HuH-7.5 (cell line): ENCODE measurements at places on chromosomes 11 and 22.

GRCh38 chr11:122414406-122415018 lies 241.0 kb upstream of the UBASH3B start:
- DNase-seq = no peak

DNA sequence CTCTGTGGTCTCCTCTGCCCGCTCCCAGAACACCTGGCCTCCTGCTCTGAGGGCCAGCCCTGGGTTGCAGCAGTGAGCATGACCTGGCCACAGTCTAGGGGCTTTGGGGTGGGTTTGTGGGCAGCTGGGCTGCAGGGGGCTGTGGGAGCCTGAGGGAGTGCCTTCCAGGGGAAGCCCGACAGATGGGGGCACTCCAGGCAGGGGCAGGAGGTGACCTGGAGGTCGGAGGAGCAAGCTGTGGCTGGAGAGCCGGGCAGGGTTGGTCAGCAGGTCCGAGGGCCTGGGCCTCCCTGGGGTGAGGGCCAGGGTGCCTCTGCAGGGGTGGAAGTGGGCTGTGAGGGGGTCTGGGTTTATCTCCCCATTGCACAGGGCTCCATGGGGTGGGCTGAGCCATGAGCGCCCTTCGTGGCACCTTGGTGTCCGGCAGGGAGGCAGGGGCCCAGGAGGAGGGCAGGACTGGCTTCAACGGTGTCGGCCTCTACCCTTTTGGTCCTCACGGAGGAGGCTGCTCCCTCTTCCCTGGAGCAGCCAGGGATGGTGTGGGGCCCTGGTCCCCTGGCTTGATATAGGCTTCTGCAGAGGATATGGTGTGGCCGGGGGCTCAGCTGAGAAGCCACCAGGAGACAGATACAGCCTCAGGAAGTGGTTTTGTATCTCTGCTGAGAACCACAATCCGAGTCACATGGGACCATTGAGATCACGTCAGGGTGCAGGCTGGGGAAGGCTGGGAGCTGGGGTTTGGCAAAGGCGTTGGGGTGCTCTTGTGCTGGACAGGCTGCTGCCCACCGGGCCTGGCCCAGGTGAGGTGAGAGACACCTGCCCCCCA lies 22.3 kb downstream of the KCNQ1 start:
- DNase-seq = no peak

- DNase-seq = no peak
Measured at GRCh38 chr11:71302534-71302909, 50.1 kb upstream of the SHANK2 start.

DNA sequence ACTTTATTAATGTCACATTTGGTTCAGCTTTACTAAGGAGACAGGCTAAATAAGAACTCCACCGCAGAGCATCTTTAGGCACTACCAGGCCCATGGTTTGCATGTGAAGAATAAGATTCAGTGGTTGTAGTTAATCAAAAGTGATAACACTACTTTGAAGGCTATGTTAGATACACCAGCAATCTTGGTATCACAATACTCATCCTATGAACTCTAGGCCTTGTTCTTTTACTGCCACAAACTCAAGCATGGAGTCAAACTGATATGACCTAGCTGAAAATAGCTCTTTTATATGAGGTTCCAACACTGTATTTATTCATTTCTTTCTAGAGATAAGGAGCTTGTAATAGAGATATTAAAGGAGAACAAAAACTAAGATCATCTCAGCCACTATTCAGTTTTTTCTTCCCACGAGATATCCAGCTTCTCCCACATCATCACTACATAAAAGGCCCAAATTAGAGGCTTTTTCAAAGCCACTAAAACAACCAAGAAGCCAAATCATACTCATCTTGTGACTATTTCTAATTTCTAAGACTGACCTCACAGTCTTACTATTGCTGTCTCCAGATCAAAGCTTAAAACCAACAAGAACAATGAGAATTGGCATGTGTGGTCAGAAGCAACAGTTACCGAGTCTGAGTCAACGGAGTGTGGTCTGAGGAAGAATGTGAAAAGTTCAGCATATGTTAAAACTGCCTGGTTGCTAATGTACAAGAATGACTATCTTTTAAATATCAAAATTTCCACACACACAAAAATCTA lies 25.1 kb upstream of the GUCY1A2 start:
- DNase-seq = no peak

DNA sequence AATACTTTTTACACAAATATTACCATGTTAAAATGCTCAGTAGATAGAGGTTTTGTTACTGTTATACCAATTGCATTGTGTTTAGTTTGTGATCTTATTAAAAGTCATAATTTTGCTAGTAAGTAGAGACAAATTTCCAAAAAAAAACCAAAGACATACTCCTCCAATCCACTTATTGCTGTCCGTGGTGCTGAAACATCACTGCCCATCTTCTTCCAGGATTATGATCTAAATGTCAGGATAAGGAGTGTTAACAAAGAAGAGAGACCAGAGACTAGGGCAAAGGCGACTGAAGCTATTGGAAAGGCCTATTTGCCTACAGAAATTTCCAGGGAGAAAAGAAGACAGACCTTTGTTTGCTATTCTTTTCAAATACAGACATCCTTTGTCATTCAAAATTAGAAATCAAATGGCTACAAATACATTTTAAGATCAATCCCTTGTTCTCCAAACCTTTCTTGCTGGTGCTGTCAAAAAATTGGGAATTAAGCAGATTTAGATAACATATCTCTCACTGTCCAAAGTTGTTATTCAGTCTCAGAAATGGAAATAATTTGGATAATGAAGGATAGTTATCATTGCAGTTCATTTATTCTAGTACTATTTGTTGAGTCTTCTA lies 199.7 kb downstream of the C11orf91 start:
- no peak for DNase-seq

DNA sequence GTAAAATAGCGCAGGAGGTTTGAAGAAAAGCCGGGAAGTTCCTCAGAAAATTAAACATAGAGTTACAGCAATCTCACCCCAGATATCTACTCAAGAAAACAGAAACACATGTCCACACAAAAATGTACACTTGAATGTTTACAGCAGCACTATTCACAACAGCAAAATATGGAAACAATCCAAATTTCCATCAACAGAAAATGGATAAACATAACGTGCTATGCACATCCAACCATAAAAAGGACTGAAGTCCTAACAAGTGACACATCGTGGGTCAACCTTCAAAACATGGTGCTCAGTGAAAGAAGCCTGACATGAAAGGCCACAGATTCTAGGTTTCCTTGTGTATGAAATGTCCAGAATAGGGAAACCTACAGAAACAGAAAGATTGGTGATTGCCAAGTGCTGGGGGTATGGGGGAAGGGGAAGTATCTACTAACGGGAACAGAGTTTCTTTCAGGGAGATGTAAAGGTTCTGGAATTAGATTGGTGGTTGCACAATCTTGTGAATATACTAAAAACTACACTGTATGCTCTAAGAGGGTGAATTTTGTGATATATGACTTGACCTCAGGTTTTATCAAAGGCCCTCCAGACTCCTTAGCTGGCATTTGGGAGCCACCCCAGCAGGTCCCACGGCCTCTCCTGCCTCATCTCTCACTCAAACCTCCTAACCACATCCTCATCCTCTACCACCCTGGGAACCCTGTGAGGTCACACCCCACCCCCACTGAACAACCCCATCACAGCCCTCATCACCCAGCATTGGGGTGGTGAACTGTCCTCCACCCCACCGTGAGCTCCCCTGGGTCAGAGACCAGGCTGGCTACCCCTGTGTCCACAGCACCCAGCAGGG lies 69.2 kb upstream of the PRR5 start:
- no peak for DNase-seq

GRCh38 chr22:42808521-42808920 lies 48.6 kb downstream of the ARFGAP3 start:
- no peak for DNase-seq

DNA sequence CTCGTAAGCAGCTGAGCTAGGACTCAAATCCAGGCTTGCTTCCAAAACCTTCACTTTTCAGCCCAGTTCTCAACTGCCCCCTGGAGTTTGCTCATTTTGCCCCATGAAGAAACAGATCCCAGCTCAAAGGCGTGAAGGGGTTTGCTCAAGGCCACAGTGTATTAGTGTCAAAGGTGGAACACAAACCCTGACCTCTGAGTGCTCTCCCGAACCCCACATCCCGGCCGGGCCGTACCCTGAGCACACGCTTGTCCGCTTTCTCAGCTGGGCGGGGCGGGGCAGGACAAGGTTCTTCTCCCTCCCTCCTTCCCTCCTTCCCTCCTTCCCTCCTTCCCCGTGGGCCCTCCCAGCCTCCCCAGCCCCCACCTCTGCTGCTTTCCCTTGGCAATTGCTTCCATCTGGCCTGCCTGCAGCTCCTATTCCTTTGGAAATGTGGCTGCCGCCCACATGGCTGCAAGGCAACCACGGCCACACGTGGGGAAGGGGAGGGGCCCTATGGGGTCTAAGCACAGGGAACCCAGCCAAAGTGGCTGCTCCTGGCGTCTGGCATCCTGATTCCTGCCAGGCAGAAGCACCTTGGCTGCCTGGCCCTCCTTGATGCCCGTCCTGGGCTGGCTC lies 4.1 kb downstream of the ST3GAL4 start:
- DNase-seq = no peak

GRCh38 chr11:101757741-101758140 lies 157.1 kb upstream of the CEP126 start:
- DNase-seq = no peak

DNA sequence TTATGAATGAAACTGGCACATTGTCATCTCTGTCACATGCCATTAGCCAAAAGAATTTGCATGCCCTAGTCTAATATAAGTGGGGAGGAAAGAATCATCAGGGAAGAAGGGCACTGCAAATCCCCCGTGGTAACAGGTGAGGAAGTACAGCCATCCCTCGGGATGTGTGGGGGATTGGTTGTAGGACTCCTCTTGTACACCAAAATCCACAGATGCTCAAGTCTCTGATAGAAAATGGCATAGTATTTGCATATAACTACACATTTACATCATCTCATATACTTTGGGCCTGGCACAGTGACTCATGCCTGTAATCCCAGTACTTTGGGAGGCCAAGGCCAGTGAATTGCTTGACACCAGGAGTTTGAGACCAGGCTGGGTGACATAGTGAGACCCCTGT lies 109.7 kb downstream of the HIPK3 start:
- no peak for DNase-seq

DNA sequence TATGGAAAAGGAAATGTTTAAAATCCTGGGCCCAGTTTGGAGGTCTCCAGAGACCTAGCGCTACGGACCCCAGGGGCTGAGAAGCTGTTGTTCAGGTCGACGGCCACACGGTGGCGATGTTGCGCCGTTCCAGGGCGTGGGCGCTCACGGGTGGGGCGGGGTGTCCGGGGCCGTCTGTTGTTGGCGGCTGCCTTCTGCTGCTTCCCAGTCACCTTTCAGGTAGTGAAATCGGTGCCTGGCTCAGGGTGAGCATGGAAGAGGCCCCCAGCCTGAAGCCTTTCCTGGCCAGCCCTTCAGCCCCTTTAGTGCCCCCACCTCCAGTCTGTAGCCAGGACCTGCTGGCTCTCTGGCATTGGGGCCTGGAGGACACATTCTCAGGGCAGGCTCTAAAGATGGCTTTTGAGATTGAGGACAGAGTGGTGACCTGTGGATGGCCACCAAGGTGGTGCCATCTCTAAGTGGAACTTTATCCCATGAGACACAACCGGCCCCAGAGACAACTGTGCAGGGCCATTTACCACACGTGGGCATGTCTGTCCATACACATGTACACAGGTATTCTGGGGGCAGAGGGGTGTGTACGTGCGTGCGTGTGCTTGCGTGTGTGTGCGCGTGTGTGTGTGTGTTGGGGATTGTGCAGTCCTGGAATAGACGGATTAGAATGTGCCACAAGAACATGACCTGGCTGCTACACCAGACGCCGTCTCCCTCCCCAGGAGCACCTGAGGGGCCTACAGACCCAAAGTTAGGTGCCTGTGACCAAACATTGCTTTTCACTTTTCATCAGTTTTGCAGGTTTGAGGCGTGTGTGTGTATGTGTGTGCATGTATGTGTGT lies 53.8 kb downstream of the ST14 start:
- peak; percentile 77 for DNase-seq

DNA sequence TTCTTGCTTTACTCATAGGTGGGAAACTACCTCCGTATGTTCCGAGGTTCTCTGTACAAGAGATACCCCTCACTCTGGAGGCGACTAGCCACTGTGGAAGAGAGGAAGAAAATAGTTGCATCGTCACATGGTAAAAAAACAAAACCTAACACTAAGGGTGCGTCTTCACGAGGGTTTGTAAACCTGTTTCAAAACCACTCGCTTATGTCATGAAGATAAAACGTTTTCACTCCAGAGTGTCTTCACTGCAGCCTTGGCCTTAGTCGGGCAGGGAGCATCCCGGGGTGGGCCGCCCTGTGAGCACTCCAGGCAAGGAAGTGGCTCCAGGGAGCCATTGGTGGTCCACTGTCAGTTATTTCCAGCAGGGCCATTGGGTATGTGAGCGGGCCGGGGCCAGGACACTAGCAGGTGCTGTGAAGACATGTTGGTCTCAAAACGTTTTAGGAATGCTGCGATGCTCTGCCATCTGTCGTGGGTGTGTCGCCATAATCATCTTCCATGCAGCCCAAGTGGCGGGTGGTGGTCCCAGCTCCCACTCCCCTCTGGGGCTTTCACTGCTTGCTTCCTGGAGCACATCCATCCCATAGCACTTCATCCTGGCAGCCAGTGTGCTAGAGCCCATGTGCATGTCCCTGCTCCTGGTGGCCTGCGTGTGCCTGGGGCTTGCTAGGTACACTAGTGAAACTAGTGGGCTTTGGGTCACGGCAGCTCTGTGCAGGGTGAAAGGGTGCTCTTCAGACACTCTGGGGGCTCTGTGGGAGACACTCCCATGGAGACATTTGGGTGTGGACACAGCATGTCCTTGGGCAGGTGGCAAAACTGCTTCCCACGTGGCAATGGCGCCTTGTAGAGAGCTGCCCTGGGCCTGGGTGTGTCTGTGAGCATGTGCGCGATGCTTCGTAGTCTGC lies 5.2 kb downstream of the SMARCB1 start:
- no peak for DNase-seq

DNA sequence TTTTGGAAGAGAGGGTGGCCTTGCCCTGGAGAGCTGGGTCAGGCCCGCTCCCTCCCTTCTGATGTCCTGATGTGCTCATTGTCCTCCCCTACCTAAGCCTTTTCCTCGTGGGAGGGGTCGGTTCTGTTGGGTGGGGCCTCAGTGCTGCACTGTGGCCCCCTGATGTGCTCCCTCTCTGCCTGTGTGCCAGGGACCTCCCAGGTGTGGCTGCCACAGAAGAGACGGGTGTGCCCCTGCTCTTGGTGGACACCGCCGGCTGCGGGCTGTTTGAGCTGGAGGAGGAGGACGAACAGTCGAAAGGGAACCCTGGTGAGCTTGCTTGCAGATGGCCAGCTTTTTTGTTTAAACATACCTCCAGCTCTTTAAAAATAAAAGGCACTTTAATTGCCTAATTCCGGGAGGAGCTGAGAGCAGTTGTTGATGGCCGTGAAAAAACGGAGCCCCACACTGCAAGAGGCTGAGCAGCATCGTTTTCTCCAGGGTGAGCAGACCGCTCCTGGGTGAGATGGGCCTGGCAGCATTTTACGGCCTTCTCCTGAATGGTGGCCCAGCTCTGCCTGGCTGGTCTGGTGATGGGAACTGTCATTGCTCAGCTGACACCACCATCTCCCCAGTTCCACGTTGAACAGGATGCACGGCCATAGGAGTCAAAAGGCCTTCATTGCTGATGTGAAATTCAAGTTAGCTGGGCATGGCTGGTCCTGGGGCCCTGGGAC lies 30.1 kb downstream of the IGHMBP2 start:
- no peak for DNase-seq
